ENCODE measurements at places on chromosomes 1 and 21. TPM values are rescaled to one million over a fixed set of nuclear protein-coding genes. Genes with fewer than 3 reads are reported as not detected.

Gene AMY2B
- polyA plus RNA-seq: 16.0 TPM

DNA sequence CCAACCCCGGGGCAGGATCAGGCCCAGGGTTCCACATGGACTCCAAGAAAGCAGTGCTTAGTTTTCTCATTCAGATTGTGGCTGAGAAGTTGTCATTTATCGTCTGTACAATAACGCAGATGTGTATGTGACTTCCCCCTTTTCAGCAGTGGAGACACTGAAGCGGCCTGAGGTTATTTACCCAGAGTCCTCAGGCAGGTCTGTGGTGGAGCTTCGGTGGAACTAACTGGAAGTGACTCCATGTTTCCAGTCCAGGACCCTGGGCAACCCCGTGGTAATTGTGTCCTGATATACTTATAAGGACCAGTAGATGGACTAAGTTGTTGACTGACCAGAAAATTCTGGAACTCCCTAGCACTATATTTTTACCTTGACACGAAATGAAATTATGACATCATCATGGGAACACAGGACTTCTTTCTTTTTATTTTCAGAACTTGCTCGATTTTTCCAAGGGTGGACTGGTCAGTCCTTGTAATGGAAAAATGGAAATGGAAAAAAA, 1.0 kb upstream of the IER5 start:
- DNase-seq: no peak

Gene NBPF6
- not detected for polyA plus RNA-seq

GRCh38 chr1:1137256-1138045, 21.6 kb upstream of the C1orf159 start:
- no peak for DNase-seq

Gene CFH
- polyA plus RNA-seq: 98.4 TPM

Gene FTCD
- 1.1 TPM for polyA plus RNA-seq

Gene AGL
- polyA plus RNA-seq: 223 TPM
